ENCODE measurements at places on chromosomes 11 and 22.

DNA sequence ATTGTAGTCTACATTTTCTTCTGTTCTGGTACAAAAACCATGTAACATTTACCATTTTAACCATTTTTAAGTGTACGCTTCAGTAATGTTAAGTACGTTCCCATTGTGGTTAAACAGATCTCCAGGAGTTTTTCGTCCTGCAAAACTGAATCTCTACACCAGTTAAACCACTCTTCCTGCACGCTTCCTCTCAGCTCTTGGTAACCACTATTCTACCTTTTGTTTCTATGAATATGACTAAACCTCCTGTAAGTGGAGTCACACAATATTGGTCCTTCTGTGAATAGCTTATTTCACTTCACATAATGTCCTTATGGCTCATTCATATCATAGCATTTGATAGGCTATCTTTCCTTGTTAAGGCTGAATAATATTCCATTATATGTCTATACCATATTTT, 7.1 kb upstream of the EXT2 start:
- DNase-seq: no peak

DNA sequence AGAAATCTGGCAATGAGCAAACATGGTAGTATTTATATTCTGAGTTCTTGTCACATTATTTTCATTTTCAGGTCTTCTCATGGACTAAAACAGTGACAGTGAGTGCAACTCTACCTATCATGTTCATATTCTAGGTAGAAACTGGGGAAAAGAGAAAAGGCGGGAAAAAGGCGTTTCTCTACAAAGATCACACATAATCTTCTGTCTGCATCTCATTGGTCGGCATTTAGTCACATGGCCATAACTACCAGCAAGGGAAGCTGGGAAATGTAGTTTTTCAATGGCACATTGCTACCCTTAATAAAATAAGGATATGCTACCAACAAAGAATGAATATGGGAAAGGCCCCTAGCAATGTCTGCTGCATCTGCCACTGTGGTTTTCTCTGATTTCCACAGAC, 57.6 kb upstream of the B3GAT1 start:
- no peak for DNase-seq

DNA sequence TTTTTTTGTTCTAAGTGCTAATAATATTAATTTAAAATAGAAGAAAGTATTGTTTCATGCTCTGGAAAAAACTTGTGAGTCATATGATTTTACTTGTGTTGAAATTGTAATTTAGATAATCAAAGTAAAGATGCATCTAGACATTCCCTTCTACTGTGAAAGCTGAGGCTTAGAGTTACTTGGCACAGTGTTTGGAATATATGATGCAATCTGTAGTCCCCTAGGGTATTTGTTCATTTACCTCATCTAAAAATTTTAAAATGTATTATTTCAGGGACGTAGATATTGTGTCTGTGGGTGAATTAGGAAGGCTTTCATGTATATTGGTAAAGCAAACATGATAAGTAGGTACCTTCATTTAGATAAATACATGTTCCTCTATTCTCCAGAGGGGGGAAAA, 793.5 kb upstream of the CNTN5 start:
- DNase-seq: no peak

DNA sequence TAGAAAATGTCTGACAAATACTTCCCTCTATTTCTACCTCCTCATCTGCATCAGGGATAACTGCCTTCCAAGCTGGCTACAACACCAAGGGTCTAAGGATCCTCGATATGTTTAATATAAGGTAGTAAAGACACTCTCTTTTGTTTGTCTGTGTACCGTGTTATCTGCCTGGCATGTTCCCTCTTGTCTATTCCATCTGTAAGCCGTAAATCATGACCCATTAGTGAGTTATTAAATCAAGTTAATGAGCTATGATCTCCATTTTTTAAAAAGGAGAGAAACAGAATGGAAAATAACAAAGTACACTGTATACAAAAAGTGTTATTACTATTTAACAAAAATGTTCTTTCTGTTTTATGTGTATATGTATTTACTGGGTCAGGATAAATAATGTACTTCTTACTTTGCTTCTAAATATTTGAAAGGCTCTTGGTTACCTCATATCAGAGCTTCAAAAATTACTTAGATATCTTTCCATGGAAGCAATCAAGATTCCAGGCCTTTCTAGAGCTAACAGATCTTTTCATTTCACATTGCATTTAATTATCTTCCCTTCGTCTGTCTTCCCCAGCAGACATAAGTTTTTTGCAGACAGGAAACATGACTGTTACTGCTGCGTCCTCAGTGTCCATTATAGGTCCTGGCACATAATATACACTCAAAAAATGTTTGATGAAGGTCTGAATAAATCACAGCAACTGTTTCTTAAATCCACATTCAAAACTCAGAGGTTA, 342.6 kb upstream of the CCDC90B start:
- no peak for DNase-seq

DNA sequence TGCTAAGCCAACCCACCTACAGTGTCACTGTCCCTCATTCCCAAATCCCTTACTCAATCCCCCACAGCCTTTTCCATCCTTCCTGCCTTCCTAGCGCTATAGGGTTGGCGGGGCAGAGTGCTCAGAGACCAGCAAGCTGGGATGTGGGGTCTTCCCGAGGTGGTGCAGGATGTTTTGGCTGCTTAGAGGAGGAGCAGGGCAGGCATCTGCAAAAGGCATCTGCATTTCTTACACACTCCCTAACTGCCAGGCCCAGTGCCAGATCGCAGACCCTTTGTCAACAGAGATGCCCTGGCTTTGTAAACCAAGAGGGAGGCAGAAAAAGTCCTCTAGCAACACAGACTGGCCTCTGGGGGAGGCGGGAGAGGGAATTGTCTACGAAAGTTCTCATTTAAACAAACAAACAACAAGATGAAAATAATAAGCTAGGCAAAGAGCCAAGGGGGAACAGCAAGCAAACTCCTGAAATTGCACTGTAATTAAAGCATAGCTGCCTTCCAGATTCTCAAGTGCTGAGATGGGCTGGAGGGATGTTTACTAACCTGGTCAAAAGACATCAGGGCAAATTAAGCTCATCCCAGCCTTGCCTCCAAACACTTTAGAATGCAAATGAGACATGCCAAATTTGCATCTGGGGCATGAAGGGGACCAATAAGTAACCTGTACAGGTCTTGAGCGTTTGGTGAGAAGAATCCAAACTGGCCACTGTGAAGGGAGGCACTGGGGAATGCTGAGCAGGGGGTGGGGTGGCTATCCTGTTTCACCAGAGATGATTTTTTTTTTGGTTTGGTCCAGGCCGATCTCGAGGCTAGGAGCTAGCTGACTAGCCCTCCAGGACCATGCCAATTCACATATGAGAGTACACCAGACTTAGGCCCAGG, 38.1 kb upstream of the ADA2 start:
- DNase-seq: no peak

DNA sequence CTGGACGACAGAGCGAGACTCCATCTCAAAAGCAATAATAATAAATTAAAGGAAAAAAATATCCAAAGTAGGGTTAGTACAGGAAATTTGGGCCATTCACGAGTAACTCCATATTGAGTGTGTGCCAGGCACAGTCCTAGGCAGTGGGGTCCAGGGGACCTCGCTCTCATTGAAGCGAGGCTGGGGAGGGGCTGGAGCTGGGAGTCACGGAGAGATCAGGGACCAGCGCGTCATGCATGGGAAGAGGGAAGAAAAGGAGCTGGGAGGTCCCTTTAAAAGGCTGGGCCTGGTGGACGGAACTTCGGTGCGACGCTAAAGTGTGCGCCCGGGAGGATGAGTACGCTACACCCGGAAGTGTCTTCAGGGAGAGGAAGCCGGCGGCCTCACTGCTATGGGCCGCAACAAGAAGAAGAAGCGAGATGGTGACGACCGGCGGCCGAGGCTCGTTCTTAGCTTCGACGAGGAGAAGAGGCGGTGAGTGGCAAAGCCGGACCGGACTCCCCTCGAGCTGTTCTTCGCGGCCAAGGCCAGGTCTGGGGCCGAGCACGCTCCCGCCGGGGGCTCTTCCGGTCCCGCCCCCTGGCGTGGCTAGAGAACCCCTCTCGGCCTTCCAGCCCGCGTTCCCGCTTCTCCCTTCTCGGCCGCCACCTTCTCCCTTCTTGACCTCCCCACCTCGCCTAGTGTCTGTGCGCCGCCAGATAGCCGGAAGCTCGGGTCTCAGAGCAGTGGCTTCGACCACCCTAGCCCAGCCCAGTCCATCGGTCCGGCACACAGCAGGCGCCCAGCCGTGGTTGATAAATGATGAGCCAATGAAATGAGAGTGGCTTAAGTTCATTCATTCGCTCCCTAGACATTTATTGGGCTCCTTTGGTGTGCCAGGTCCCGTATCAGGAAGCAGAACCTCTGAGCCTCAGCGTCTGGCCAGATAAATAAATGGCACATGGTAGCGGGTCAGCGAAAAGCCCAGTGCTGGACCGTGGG, at the start of gene NOL12:
Gene NOL12 (plus strand): TSS at position 342 of the 981 bp plus-strand sequence. CDS start 50 bp downstream, at position 392.
- no peak for DNase-seq

DNA sequence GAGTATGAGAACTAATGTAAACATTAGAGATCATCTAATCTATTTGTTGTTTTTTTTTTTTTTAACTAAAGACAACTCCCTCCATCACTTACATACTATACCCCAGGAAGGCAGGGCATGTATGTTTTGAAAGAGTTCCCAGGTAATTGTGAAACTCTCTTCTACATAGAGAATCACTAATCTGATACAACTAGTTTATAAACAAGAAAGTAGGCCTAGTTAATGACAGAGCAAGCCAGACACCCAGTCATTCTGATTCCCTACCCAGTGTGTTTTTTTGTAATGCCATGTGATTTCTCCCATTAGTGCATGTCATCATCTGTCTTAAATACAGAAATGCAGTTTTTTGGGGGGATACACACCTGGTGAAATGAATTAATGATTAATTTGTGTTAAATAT, 120.9 kb downstream of the C11orf65 start:
- no peak for DNase-seq

Data from epithelial cell of prostate (primary cell).